HCT116 (cell line): ENCODE measurements at places on chromosomes 5 and 9. TPM values are rescaled to one million over a fixed set of nuclear protein-coding genes. Genes with fewer than 3 reads are reported as not detected.

- H3K27me3 ChIP-seq, result no peaks in the 10 kb centered on the region
- DNase-seq, result no peak
- no peak overlapping the region for H3K4me3 ChIP-seq
- H3K27ac ChIP-seq, result no peak overlapping the region
- H3K36me3 ChIP-seq, result no peaks in the 10 kb centered on the region
- no peaks in the 10 kb centered on the region for H3K4me1 ChIP-seq
Observed at GRCh38 chr5:59246145-59246869, 647.2 kb downstream of the PDE4D start.

- H3K27ac ChIP-seq, result no peak overlapping the region
- no peaks in the 10 kb centered on the region for H3K4me1 ChIP-seq
- peaks cover 57% of the 10 kb centered on the region for H3K27me3 ChIP-seq
- DNase-seq, result no peak
- H3K4me3 ChIP-seq, result no peak overlapping the region
Observed at GRCh38 chr5:60516688-60517087, 183.3 kb downstream of the DEPDC1B start.

DNA sequence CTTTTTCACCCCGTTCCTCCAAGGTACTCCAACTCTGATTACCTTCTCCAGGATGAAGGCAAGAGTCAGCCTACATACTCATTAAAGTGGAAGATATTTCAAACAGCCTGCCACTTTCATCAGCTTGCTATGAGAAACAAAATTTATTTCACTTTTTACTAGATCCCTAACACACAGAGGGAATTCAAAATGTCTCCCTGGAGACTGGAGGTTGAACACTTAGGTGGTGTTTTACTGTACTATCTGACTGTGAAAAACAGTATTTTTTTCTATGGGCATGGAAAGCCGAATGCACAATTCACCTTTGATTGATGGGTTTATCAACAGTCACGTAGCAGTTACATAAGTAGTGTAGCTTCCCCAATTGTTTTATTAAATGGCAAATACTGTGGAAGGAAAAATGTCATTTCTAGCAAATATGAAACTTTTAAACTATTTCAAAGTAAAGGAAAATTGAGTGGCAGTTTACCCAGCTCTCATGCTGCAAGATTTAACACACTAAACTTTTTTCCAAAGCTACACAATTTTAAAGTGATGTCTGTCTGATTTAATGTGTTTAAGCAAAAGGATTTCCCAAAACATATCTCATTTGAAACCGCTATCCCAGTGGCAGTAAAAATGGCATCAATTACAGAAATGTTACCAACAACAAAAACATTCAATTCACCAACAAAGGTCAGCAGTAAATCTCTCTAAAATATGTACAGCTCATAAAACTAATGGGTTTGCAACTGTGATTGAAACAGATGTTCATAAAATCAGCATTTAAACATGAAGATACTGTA is 125.0 kb upstream of the TLE4 start:
- H3K27me3 ChIP-seq, result no peaks in the 10 kb centered on the region
- no peaks in the 10 kb centered on the region for H3K36me3 ChIP-seq
- H3K27ac ChIP-seq, result no peak overlapping the region
- no peak overlapping the region for H3K4me3 ChIP-seq

DNA sequence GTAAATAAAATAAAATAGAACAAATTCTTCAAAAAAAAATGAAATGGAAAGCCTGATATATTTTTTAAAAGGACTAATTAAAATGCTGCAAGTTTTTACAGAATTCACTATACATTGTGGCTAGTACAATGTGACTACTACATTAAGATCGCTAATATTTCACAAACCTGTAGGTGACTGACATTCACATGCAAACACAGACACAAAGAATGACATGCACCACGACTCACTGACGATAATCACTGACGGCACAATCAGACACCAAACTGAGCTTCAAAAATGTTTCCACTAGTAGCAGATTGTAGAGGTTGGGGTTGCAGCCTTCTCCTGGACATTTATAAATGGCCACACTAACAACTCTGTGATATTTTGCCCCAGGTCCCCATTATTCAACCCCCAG is 637.7 kb upstream of the DMAC1 start:
- no peak overlapping the region for H3K27ac ChIP-seq
- H3K4me1 ChIP-seq, result no peaks in the 10 kb centered on the region
- no peak overlapping the region for H3K4me3 ChIP-seq
- DNase-seq, result no peak
- H3K36me3 ChIP-seq, result no peaks in the 10 kb centered on the region

GRCh38 chr9:137080260-137081122 is 3.2 kb downstream of the UAP1L1 start:
- H3K27ac ChIP-seq, result no peak overlapping the region
- 0 out of 2 replicates have a peak, but pooled peaks cover 8% of the 10 kb centered on the region for H3K36me3 ChIP-seq
- no peaks in the 10 kb centered on the region for H3K27me3 ChIP-seq
- H3K4me1 ChIP-seq, result peaks cover 38% of the 10 kb centered on the region

- peaks cover 12% of the 10 kb centered on the region for H3K36me3 ChIP-seq
- H3K27ac ChIP-seq, result no peak overlapping the region
- no peak overlapping the region for H3K4me3 ChIP-seq
- DNase-seq, result no peak
Observed at GRCh38 chr9:136511670-136512592, 29.1 kb upstream of the SEC16A start.

DNA sequence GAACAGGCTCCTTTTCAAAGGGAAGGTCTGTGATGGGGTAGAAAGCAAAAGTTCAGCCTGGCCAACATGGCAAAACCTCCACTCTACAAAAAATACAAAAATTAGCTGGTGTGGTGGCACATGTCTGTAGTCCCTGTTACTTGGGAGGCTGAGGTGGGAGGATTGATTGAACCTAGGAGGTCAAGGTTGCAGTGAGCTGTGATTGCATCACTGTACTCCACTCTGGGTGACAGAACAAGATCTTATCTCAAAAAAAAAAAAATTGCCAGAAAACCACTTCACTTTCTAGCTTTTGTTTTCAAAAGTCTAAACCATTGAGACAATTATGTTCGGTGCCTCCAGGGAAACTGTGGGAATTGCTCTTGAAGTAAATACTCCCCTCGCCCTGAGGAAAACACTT is 43.5 kb downstream of the S100Z start:
- no peaks in the 10 kb centered on the region for H3K27me3 ChIP-seq
- H3K27ac ChIP-seq, result no peak overlapping the region
- H3K36me3 ChIP-seq, result no peaks in the 10 kb centered on the region
- no peak for DNase-seq
- H3K4me3 ChIP-seq, result no peak overlapping the region

- H3K4me1 ChIP-seq, result peaks cover 3% of the 10 kb centered on the region; the same call in 1 of the 2 replicates
- H3K27ac ChIP-seq, result no peak overlapping the region
- H3K27me3 ChIP-seq, result no peaks in the 10 kb centered on the region; the same call in 1 of the 2 replicates
- H3K36me3 ChIP-seq, result no peaks in the 10 kb centered on the region
- DNase-seq, result no peak
Observed at GRCh38 chr5:172556971-172557461, 84.0 kb upstream of the NEURL1B start.

DNA sequence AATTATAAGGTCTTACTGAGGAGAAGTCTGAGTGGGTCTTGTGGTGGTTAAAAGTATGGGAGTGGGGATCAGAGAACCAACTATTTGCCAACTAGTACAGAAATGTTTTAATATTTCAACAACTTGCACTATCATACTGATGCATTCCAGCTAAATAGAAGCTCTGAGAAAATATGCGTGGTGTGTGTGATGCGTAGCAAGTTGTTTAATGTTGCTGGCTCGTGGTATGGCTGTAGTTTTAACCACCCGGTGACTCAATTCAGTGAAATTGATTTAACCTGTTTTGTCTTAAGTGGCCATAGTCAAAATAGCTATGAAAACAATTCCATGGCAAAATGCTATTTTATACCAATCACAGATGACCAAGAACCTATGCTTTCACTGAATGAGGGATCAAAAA is 176.5 kb upstream of the SLC24A2 start:
- H3K4me3 ChIP-seq, result no peak overlapping the region
- no peaks in the 10 kb centered on the region for H3K4me1 ChIP-seq
- no peak overlapping the region for H3K27ac ChIP-seq
- peaks cover 40% of the 10 kb centered on the region for H3K27me3 ChIP-seq

IL9 gene
- total RNA-seq, result not detected

GRCh38 chr5:115267617-115268016 is 4.9 kb upstream of the PGGT1B start:
- peaks cover 2% of the 10 kb centered on the region; the same call in 1 of the 2 replicates for H3K4me1 ChIP-seq
- H3K36me3 ChIP-seq, result 0 out of 2 replicates have a peak, but pooled peaks cover 2% of the 10 kb centered on the region
- H3K4me3 ChIP-seq, result no peak overlapping the region
- H3K27me3 ChIP-seq, result no peaks in the 10 kb centered on the region
- DNase-seq, result no peak
- no peak overlapping the region for H3K27ac ChIP-seq

SAXO1 gene
- total RNA-seq, result not detected

HDHD3 gene
- total RNA-seq, result 21.8 TPM

GRCh38 chr9:78325343-78325742 is 28.4 kb downstream of the PSAT1 start:
- H3K4me3 ChIP-seq, result no peak overlapping the region
- no peaks in the 10 kb centered on the region for H3K4me1 ChIP-seq
- H3K36me3 ChIP-seq, result peaks cover 20% of the 10 kb centered on the region; the same call in 1 of the 2 replicates
- DNase-seq, result no peak
- H3K27ac ChIP-seq, result no peak overlapping the region

DNA sequence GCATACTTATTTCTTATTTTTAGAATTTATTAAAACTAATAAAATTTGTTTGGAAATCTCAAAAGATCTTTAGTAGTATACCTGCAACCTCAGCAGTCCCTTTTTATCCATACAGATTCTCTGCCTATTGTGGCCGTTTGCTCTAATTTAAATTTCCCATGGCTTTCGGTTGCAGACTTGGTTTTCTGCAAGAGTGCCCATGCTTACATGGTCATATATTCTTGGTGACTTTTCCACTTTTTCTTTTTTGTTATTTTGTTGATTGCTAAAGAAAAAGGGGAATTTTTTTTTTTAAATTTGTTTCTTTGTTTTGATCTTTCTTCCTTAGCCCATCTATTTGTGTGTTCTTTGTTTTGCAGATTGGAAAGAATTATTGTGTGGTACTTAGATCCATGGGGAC is 20.6 kb downstream of the ZCCHC7 start:
- H3K4me3 ChIP-seq, result no peak overlapping the region
- no peak overlapping the region for H3K27ac ChIP-seq
- no peaks in the 10 kb centered on the region for H3K36me3 ChIP-seq
- peaks cover 6% of the 10 kb centered on the region for H3K4me1 ChIP-seq
- DNase-seq, result no peak
- no peaks in the 10 kb centered on the region for H3K27me3 ChIP-seq

DNA sequence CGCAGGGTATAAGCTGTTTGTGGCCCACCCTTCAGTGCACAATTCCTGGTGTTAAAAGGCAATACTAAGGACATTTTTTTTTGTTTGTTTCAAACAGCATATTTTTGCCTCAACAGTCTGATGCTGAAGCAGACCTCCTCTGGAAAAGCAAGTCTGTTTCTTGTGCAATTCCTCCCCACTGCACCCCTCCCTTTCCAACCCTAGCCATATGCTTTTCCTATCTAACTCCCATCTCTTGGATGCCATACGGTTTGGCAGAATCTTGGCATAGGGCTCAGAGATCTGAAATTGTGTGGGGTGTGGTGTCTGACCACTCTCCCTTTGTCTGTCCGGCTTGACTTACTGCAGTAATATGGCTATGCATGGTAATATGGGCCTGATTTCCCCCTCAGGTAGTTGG is 161.6 kb downstream of the TMEM38B start:
- no peak for DNase-seq
- no peak overlapping the region for H3K27ac ChIP-seq
- H3K4me1 ChIP-seq, result no peaks in the 10 kb centered on the region
- H3K36me3 ChIP-seq, result no peaks in the 10 kb centered on the region
- no peaks in the 10 kb centered on the region for H3K27me3 ChIP-seq

DNA sequence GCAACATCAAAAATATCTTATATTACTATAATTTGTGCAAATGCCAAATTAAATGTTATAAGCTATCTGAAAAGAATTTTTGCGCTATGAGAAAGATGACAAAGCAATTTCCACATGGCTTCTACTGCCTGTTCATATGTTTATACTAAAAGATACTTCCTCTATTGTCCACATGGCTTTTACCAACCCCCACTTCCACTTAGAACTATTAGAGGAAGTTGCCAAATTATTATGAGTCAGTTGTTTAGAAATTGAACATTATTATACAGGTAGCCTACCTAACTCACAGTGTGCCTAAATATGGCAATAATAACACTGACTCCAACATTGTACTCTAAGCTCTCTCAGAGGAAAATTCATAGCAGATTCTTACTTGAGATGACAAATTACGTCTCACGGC is 37.6 kb upstream of the SLC27A6 start:
- H3K27me3 ChIP-seq, result no peaks in the 10 kb centered on the region
- H3K36me3 ChIP-seq, result no peaks in the 10 kb centered on the region

- no peaks in the 10 kb centered on the region for H3K36me3 ChIP-seq
- no peaks in the 10 kb centered on the region for H3K27me3 ChIP-seq
- H3K4me3 ChIP-seq, result no peak overlapping the region
- no peak for DNase-seq
- no peaks in the 10 kb centered on the region for H3K4me1 ChIP-seq
- no peak overlapping the region for H3K27ac ChIP-seq
Observed at GRCh38 chr5:127834554-127834953, 131.4 kb downstream of the CCDC192 start.

DNA sequence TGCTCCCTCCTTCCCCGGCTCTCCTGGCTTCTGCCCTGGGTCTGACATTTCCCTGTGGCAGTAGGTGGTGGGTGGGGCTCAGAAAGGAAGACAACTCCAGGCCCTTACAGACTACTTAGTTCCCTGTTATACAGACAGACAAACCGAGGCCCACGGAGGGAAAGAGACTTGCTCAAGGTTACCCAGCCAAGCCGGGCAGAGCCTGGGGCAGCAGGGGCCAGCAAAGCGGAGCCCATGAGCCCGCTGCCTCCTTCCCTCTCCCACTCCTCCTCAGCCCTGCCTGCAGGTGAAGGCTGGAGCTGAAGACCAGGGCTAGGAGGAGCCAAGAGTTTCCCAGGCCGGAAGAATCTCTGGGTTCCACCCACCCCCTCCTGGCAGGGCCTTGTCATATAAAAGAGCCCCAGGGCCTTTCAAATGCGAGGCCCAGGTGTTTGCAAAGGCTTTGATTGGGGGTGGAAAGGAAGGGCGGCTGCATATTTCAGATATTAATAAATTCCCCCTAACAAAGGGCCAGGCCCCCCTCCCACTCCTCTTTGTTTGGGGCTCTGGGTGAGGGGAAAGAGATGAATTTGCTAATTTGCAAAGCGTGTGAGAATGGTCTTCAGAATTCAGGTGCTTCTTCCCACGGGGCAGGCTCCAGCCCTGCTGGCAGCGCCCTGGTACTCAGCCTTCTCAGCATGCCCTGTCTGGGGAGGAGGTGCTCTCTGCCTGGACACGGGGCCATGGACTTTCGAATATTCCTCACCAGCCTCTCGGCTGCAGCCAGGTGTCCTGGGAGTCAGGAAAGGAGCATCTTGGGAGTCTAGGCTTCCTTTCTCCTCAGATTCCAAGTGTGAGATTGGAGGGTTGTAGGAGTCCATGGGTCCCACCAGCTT is 21.5 kb downstream of the SLC6A7 start:
- H3K36me3 ChIP-seq, result no peaks in the 10 kb centered on the region
- DNase-seq, result no peak
- no peak overlapping the region for H3K27ac ChIP-seq
- H3K4me1 ChIP-seq, result no peaks in the 10 kb centered on the region

ISL1 gene
- total RNA-seq, result 1.3 TPM

GRCh38 chr5:79829260-79829659 is 139.6 kb downstream of the CMYA5 start:
- H3K27me3 ChIP-seq, result no peaks in the 10 kb centered on the region
- no peak overlapping the region for H3K27ac ChIP-seq
- DNase-seq, result no peak
- H3K36me3 ChIP-seq, result no peaks in the 10 kb centered on the region
- no peak overlapping the region for H3K4me3 ChIP-seq
- H3K4me1 ChIP-seq, result no peaks in the 10 kb centered on the region

- no peaks in the 10 kb centered on the region for H3K27me3 ChIP-seq
- no peak for DNase-seq
- peaks cover 20% of the 10 kb centered on the region for H3K4me1 ChIP-seq
- no peak overlapping the region for H3K27ac ChIP-seq
Observed at GRCh38 chr9:133657120-133657661, 21.0 kb downstream of the DBH start.
